Activated CD4-positive, CD25-positive, alpha-beta regulatory T cell treated with anti-CD3 and anti-CD28 coated beads, Interleukin-2, amount 50 U/mL, for 16 hours (primary cell): ENCODE measurements at places on chromosomes 5 and 9.

DNA sequence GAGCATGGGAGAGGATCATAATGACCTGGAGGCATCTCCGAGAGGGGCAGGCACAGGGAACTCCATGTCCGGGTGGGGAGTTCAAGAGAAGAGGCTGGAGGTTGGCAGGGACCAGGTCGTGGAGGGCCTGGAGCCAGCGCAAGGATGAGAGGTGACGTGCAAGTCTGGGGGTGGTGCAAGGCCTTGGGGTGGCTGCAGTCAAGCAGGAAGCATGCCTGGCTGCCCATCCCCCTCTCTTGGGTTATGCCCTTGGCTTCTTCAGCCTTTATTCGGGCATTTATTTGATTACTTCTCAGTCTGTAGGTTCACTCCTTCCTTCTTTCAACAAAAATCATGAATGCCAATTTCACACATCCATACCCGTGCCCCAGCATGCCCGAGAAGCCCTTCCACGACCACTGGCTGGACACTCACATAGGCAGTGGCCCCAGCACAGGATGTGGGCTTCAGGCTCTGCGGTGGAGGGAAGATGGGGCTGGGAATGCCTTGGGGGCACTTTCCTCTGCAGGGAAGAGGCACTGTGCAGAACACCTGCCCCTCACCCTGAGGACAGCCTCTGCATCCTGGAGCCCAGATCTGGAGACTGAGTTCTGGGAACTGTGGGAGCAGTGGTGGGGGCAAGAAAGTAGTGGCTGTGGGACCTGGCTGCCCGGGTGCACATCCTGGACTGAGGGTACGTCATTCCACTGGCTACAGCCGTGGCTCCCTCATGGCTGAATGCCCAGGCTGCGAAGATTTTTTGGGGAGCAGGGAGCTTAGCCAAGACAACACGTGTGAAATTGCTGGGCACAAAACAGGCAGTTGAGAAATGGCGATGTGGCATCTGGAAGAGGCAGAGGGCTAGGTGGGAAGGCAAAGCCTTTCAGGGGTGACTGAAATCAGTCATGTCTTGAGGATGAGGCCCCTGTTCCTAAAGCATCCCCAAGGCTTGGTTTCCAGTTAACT, 38.6 kb downstream of the CRB2 start:
- DNase-seq, result no peak

GRCh38 chr5:175588709-175589429, 69.0 kb upstream of the HRH2 start:
- DNase-seq, result no peak

GRCh38 chr5:90949469-90950358, 391.1 kb downstream of the ADGRV1 start:
- no peak for DNase-seq

- no peak for DNase-seq
Observed at GRCh38 chr5:171543148-171543815, 123.8 kb downstream of the FGF18 start.

DNA sequence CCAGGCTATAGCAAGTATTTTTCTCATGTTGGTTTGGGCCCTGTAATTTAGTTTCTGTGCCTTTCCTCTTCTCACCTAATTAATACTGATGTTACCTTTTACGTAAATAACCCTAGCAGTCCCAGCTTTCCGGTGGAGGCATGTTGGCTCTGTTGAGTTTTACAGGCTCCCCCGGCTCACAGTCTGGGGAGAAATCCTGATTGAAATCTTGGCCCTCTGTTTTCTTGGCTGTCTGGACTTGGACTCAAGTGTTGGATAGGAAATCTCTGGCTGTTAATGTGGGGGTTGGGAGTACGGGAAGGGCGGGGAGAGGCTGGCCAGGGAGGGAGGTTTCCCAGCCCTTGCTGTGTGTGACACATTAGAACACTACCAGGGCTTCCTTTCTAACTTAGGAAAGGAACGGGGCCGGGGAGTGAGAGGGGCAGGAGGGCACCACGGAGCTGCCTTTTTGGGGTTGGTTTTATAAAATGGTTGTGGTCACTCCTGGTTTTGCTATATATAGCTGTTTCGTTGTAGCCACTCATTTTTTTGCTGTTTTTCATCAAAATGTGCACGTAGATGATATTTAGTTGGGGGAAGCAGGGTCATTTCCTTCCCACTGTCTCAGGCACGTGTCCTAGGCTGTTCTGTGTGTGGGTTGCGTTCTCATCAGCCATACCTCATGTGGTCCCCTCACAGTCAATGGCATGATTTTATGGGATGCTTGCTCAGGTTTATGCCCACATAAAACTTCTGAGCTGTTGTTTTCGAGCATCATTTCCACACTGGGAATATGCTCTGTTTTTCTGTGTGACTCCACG, 11.0 kb downstream of the TRIO start:
- no peak for DNase-seq

GRCh38 chr9:98944057-98944733, 488 bp downstream of the COL15A1 start:
- no peak for DNase-seq

GRCh38 chr5:163190784-163191183, 246.6 kb upstream of the CCNG1 start:
- no peak for DNase-seq

DNA sequence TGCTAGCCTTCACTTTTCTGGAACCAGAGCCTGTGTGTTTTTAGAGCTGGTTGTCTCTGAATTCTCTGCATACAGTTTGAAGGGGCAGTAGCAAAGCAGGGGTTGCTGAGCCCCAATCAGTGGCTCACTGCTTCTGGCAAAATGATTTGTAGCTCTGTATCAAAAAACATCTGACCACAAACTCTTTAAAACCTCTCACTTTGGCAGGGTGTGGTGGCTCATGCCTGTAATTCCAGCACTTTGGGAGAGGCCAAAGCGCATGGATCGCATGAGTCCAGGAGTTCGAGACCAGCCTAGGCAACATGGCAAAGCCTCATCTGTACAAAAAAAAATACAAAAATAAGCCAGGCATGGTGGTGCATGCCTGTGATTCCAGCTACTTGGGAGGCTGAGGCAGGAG, 28.3 kb upstream of the APC start:
- no peak for DNase-seq

DNA sequence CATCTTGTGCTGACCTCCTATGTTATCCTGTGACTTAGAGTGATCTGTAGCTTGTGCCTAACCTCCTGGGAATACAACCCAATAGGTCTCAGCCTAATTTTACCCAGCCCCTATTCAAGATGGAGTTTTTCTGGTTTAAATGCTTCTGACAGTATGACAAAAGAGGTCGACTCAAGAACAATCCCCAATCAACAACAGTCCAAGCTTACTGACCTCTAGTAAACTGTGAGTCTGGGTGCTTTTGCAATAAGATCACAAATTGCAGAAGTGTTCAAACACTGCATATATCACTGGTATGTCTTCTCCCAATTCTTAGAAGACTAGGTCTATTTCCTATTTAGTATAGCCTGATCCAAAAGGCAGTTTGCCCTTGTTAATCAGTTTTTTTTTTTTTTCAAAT, 323.5 kb upstream of the PTGER4 start:
- no peak for DNase-seq

- no peak for DNase-seq
Observed at GRCh38 chr5:95956021-95956899, 5.4 kb downstream of the ELL2 start.

GRCh38 chr5:148645527-148645926, 8.8 kb downstream of the HTR4 start:
- DNase-seq, result no peak

DNA sequence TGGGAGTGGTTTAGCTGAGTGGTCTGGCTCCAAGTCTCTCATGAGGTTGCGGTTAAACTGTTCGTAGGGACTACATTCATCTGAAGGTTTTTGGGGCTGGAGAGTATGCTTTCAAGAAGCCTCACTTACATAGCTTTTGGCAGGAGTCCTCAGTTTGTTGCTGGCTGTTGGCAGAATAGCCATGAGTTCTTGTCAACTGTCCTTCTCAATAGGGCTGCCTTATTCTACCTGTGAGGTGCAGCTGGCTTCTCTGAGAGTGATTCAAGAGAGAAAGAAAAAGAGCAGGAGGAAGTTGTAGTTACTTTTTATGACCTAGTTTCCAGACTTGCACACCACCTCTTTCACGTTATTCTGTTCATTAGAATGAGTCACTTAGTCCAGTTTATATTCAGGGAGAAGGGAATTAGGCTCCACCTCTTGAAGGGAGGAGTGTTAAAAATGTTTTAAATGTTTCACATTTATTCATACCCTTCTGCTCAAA, 33.2 kb downstream of the YTHDC2 start:
- no peak for DNase-seq

DNA sequence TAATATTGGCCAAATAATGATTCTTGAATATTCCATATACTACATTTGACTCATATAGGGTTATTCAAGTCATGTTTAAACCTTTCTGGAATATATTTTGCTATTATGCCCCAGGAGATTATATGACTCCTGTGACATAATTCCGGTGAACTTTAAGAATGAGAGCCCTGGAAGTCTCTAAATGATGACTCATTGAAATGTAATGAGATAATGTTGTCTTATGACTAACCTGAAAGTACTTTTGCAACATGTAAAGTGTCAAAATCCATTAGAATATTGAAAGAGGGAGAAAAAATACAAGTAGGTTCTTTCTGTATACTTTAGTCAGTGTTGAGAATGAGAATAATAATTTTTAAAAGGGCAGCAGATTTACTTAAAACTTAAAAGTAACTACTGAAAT, 830.4 kb downstream of the MAT2B start:
- DNase-seq, result no peak

- no peak for DNase-seq
Observed at GRCh38 chr9:6418764-6419163, 5.8 kb downstream of the UHRF2 start.

DNA sequence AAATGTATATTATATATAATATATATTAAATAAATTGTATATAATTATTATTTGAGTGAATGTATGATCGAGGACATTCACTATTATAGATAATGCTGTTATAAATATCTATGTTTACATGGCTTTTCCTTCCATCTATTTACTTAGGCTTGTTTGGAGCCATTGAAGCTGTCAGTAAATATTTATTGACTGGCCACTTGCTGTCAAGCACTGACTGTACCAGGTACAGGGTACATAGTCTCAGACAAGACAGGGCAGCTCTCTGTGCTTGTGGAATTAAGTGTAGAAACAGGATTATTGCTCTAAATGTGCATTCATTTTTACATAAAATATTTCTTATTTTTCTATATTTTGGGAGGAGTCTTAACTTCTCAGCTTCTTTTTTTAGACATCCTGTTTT, 16.4 kb downstream of the FAXDC2 start:
- no peak for DNase-seq

GRCh38 chr5:171528865-171529614, 109.6 kb downstream of the FGF18 start:
- DNase-seq, result no peak

- no peak for DNase-seq
Observed at GRCh38 chr9:132673355-132673754, 3.1 kb downstream of the GTF3C4 start.

- no peak for DNase-seq
Observed at GRCh38 chr5:174827558-174827957, 103.2 kb downstream of the MSX2 start.

DNA sequence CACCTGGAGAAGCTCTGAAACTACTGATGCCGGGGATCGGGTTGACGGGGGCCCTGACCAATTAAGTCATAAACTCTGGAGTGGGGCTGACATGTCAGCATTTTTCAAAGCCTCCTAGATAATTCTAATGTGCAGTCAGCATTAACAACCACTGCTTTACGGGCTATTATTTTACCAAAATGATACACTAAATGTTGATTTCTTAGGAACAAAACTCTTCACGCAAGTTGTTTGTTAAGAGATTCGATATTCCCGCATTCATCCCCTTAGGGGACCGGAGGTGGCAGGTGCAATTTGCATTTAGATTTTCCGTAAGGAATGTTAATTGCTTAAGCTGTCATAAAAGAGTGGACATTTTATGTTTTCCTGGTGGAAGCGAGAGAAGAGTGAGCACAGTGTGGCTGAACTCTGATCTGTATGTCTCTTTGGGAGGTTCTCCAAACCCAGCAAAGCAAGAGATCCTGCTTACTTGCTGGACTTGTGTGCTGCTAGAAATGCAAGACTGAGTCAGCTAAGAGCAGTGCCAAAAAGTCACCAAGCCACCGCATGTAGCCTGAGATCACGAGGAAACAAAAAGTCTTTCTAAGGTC, 77.6 kb downstream of the UGCG start:
- DNase-seq, result no peak

DNA sequence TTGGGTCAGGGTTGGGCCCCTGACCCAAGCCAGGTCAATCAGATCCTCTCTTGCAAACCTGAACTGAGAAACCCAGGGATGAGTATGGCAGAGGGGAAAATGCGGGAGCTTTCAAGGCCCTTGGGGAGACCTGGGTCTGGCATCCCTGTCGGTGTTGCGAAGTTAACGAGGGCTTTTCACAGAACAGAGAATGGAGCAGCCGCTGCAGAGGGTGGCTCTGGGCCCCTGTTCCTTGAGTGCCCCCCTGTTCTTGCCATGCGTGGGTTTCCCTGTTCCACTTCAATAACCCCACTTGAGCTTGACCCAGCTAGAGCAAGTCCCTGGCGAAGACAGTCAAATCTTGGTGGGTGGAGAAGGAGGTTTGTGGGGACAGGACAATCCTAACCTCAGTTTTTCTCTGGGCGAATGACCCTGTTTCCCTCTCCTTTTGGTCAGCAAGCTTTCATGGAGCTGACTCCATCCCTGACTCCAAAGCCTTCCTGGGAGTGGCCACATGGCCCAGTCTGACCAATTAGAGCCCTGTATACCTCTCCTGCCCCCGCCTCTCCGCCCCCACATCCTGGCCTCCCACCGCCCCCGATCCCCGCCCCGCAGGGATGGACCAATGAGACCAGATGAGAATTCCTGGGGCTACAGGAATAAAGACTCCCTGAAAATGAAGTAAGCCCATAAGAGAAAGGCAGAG, 2.9 kb upstream of the VDAC1 start:
- DNase-seq, result no peak

DNA sequence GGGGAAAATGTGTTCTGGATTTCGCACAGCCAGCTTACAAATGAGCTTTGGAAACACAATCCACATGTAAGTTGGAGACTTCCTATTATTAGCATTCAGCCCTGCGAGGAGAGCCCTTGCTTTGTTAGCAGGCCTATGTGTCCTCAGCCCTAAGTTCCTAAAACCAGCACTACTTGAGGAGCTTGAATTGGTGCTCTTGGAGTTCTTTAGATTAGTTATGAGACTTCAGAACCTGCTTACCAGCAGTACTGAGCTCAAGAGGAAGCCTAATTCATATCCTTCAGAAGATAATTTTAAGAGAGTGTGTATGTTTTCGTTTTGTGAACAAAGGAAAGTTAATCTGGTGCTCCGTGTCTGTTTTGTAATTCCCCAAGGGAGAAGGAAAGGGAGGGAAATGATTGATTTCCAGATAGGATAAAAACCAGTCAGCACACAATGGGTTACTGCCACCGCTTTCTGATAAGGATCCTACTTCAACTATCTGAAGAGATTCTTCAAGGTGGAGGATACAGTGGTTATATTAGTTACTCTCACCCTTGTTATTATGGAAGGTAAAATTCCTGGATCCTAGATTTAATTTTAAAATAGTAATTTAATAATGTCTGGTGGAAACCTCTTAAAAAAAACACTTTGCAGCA, 35.2 kb downstream of the PIK3R1 start:
- DNase-seq, result no peak

- no peak for DNase-seq
Observed at GRCh38 chr5:167623354-167623753, 668.1 kb upstream of the WWC1 start.
